Lung microvascular endothelial cell (primary cell): ENCODE measurements at places on chromosomes 11 and 22. TPM values are rescaled to one million over a fixed set of nuclear protein-coding genes. Genes with fewer than 3 reads are reported as not detected.

DNA sequence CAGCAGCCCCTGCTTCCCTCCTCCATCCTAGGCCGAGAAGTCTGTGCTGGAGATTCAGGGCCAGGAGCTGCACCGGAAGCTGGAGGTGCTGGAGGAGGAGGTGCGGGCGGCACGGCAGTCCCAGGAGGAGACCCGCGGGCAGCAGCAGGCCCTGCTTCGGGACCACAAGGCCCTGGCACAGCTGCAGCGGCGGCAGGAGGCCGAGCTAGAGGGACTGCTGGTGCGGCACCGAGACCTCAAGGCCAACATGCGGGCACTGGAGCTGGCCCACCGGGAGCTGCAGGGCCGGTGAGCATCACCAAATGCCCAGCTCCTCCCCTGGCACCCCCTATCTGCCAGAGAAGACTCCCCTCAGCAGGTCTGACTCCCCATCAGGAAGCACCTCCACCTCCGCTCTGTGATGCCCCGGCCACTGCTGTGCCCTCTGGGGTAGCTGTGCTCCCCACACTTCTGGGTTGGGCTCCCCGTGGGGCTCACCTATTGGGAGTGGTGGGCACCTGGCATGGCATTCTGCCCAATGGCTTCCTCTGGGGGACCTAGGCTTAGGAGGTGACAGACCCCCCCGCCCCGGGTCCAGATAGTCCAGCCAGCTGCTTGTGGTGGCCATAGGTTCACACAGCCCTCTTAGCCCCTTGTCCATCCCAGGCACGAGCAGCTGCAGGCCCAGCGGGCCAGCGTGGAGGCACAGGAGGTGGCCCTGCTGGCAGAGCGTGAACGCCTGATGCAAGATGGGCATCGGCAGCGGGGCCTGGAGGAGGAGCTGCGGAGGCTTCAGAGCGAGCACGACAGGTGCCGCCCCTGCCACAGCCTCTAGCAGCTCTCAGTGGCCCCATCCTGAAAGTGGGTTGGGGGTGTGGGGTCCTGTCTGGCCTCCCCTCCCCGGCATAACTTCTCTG lies 6.6 kb upstream of the RPS6KA4 start:
- DNase-seq, result no peak

DNA sequence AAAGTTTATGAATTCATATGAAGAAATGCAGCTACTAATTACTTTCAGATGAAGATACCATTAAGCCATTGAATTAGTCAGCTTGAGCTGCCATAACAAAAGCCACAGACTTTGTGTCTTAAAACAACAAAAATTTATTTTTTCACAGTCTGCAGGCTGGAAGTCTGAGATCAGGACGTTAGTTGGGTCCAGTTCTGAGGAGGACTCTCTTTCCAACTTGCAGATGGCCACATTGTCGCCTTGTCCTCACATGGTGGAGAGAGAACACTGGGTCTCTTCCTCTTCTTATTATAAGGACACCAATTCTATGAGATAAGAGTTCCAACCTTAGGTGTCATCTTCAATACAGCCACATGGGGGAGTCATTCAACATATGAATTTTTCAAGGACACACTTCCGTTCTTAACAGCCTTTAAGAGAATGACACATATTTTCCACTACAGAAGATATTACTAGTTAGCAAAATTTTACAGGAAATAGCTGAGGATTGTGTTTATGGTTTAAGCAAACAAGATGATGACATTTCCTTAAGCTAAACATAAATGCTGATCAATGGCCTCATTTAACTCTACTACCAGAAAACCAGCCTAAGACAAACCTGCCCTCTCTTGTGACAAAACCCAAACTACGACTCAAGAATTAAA lies 56.0 kb downstream of the DCUN1D5 start:
- DNase-seq, result peak; percentile 93

DNA sequence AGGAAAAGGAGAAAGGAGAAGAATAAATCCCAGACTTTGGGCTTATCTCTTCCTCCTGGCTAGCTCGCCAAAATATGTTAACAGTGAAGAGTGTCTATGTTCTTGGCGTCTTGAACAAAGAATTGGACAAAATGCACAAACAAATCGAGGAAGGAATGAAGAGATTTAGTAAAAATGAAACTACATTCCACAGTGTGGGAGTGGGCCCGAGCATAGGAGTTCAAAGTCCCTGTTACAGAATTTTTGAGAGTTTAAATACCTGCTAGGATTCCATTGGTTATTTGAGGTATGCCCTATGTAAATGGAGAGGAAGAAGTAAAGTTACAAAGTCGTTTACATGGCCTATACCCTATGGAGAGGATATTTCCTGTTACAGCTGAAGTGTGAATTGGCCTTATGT lies 525.1 kb upstream of the CNTN5 start:
- no peak for DNase-seq

GRCh38 chr11:71311176-71311925 lies 59.0 kb upstream of the SHANK2 start:
- no peak for DNase-seq

DNA sequence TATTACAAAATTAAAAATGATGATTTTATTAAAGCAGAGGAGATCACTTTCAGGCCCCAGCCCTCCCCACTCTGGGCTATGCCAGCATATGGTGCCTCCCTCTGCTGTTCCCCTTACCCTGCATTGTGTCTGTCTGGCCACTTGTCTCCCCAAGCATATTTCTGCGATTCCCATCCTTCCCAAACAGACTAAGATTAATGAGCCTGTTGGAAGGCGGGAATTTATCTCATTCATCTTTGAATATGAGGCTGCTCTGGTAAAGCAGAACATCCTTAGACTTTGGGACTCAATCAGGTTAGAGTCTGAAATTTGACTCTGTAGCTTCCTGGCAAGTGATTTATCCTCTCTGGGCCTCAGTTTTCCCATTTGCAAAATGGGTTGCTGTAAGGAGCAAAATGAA lies 25.7 kb downstream of the AMPD3 start:
- DNase-seq, result no peak

GRCh38 chr11:112689851-112690250 lies 271.4 kb upstream of the NCAM1 start:
- DNase-seq, result no peak

- no peak for DNase-seq
Measured at GRCh38 chr22:40976866-40977700, 25.9 kb downstream of the RBX1 start.

GRCh38 chr22:46201059-46201757 lies 48.9 kb downstream of the CDPF1 start:
- no peak for DNase-seq

The C11orf87 gene
- not detected in 2 replicates for total RNA-seq

The MFNG gene
- 89.8 and 137 TPM in 2 replicates for total RNA-seq

The MMP11 gene
- 3.4 and 5.0 TPM in 2 replicates for total RNA-seq
